NCI-H1105 (cell line): ENCODE measurements at places on chromosomes 6 and 20.
A peak's percentile ranks its signal among the peaks of the same experiment; 100 is the strongest.

DNA sequence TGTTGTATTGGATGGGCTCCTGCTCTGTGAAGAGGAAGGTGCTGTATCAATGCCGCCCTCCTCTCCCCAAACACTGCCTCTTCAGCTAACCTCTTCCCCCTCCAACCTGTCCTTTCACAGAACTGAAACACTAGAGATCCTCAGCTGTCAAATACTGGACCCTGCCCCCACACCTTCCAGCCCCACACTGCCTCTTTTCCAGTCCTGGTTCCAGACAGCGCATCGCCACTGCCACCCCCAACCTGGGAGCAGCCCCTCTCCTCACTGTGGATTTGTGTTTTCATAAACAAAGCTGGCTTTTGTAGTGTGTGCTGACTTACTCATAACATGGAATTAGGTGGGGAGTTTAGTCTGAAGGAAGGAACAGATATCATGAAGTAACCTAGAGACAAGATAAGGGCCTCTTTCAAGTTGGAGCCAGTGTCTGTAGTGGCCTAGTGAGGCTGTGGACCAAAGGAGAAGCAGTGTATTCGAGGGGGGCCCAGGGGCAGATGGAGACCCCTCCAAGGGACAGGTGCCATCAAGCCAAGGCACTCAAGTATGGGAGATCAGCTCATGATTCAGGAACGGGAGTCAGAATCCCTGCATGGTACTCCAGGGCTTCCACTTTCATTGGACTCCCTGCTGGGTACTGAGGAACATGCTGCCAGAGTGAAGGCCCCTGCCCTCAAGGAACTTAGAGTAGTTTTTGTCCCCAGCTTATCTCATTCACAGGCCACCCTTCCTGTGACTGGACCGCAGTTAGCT, 2.1 kb downstream of the SCUBE3 start:
- no peak for DNase-seq

DNA sequence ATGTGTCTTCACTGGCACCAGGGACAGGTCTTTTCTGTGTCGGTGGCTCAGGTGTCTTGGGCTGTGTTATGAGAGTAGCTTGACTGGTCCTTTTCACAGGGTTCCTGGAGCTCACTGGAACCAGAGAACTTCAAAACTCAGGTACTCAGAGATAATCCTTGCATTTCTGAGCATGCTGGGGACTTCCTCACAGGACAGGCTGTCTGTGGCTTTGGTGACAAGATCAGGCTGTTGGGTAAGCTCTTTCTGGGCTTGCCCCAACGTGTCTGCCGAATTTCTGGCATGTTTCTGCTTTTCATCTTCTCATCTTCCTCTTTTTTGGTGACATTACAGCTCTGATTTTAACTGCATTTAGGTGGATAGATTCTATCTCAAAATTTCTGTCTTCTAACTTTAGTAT, 270.0 kb downstream of the CDH26 start:
- no peak for DNase-seq

GRCh38 chr20:33280000-33280680, 2.9 kb upstream of the BPIFB1 start:
- no peak for DNase-seq

GRCh38 chr20:63740627-63741353, 1.2 kb downstream of the SLC2A4RG start:
- peak; percentile 60 for DNase-seq

DNA sequence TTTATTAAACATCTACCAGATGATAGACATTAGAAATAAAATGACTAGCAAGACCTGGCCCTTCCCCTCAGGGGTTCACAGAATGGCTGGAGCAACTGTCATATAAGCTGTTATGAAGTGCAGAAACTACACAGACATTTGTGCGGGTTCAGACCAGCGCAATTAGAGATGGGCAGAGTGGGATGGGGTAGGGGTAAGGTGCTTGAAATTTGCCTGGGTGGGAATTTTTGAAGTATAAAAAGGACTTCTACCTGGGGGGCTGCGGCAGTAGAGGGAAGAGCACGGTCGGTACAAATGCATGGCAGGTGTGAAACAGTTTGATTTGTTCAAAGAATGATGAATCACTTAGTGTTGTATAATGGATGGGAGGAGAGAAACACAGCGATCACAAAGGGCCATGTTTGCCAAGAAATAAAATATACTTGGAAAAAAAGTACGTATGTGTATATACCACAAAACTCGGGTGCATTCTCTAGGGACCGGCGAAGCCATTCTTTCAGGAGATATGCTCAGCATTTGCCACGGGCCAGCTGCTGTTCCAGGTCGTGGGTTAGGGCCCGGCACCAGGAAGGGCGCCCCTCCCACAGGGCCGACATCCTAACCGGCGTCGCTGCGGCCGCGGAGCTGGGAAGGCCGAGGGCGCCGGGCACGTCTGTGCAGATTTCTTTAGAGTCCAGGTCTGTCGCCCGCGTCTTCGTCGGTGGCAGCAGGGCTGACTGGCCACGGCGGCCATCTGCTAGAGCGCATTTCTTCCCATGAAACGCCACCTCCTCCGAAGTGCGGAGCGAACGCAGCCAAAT, 809 bp upstream of the NOL7 start:
- peak; percentile 67 for DNase-seq

DNA sequence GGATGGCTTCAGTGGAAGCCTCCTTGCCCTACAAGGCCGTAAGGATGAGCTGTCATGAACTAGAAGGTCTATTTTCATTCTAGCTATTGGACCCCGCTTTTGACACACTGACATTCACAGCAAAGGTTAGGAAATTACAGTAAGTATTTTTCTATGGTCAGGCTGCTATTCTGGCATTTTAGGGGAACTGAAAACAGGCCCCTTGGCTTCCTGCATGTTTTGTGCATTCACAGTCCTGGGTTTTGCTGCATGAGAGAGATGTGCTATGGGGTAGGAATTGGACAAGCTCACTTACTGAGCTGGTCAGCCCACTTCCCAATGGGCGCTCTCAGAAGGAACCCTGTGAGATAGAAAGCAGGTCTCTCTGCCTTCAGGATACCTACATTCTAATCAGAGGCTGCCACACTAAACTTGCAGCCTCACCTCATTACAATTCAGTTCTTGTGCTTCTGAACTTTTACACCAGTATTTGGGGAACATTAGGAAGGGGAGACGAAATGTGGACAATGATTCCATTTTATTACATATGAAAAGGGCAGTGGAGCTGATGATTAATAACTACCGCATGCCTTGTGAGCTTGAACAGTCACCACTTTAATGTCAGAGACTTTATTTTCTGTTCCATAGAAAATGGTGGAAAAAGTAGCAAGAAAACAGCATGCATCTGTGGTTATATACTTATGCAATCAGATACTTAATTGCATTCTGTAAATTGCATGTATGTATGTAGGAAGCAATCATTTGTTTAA, 86.6 kb upstream of the TAB2 start:
- no peak for DNase-seq

GRCh38 chr20:61778495-61778863, 287.2 kb downstream of the TAF4 start:
- DNase-seq = no peak

DNA sequence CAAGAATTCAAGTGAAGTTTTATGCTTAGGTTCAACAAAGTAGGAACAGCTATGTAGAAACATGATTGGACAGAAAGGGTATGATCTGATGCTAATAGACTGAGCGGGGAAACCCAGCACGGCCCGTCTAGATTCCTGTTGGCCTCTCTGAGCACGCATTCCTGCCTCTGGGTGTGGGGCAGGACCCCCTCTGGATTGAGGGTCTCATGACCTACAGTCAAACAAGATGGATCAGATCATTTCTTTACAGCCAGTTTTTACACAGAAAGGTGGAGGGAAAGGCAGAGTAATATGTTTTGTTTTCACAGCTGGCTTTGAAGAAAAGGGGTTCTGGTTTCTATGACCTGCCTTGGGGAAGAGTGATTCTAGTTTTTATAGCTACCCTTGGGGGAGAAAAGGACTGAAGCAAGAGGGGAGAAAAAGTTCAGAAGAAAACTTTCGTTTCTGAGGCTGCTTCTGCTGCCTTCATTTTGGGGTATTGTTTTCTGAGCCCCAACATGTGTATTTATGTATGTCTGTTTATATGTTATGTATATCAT, 99.6 kb upstream of the SLC22A16 start:
- DNase-seq = no peak

GRCh38 chr20:40930561-40930960, 98.1 kb upstream of the TOP1 start:
- DNase-seq = no peak

GRCh38 chr6:19319005-19319404, 518.2 kb upstream of the ID4 start:
- DNase-seq = no peak

DNA sequence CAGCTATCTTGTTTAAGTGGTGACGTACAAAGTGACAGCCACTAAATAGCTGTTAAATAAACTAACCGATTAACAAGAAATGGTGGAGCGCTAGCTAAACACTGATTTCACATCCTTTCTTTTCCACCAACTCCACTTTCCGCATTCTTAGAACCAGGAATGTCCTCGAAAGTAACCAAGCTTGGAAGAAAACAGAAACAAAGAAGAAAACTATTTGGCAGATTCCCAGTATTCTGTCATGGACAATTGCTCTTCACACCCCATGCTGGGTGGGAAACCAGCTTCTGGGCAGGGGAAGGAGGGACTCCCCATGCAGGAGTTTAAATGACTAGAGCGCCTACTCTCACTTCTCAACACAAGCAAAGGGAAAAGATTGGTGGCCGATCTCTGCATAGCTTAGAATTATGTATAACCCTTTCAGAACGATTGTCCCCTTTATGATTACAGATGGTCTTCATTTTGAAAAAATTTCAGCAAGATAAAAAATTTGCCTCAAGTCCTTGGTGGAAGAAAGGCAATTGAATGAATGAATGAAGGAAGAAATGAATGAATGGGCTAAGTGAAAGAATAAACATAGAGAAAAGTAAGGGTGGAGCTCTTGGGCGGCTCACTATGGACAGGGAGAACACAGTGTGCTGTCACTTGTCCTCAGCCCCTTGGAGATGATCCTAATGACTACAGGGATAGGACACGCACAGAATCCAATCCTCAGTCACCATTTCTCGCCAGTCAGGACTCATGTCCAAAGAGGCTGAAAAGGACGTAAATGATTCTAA, 148.7 kb upstream of the NEDD9 start:
- DNase-seq = no peak

DNA sequence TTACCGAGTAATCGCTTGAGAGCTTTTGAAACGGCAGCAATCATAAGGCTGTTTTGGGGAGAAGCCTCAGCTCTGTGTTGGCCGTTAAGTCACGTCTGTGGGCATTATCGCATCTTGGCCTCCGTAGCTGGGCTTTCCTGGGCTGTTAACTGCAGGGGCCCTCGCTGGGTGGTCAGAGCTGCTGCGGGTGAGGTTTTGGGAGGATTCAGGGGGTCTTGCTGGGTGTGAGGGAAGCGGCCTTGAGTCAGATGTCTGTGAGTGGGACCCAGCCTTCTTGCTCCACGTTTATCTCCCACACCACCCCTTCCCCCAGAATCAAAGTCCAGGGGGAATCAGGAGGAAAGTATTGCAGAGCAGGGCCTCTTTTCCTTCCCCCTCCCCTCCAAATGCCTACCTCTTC, 3.2 kb upstream of the APCDD1L start:
- no peak for DNase-seq

- DNase-seq = no peak
Observed at GRCh38 chr6:42505385-42505718, 53.6 kb upstream of the TRERF1 start.

- no peak for DNase-seq
Observed at GRCh38 chr6:33075208-33075567, 602 bp upstream of the HLA-DPB1 start.

- no peak for DNase-seq
Observed at GRCh38 chr6:159376516-159377158, 207.4 kb downstream of the FNDC1 start.

DNA sequence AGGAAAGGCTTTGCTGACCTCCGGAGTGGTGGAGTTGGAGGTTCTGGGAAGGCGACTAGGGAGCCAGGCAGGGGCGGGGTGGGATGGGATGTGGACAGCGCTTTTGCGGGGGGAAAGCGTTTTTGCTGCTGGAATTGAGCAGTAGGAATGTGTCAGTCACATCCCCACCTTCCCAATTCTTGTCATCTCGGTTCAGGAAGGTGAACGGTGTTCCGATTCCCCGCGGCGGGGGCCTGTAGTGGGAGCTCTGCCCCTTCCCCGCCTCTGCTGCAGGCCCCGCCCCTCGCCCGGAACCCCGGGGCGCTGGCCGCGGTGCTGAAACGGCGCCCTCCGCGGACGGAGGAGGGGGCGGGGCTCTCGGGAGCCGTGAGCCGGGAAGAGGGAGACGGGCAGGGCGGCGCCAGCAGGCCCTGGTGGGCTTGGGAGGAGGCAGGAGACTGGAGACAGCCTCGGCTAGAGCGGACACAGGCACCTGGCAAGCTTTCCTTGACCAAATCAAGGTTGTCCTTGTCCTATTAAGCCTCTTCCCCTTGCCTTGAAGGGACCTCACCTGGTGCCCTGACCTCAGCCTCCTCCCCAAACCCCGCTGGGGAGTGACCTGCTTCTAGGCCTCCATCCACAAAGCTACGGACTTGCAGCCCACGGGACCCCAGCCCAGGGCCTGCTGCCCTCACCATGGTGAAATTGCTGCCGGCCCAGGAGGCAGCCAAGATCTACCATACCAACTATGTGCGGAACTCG, at the start of gene LHFPL5:
Gene LHFPL5 (plus strand): TSS at position 357 of the 741 bp plus-strand sequence. CDS start 319 bp downstream, at position 676.
- DNase-seq = peak; percentile 73

DNA sequence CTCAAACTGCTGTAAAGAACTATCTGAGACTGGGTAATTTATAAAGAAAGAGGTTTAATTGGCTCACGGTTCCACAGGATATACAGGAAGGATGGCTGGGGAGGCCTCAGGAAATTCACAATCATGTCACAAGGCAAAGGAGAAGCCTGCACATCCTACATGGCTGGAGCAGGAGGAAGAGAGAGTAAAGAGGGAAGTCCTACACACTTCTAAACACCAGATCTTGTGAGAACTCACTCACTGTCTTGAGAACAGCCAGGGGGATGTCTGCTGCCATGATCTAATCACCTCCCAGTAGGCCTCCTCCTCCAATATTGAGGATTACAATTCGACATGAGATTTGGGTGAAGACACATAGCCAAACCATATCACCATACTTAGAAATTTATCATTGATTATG, 1307.0 kb upstream of the GJE1 start:
- DNase-seq = no peak

DNA sequence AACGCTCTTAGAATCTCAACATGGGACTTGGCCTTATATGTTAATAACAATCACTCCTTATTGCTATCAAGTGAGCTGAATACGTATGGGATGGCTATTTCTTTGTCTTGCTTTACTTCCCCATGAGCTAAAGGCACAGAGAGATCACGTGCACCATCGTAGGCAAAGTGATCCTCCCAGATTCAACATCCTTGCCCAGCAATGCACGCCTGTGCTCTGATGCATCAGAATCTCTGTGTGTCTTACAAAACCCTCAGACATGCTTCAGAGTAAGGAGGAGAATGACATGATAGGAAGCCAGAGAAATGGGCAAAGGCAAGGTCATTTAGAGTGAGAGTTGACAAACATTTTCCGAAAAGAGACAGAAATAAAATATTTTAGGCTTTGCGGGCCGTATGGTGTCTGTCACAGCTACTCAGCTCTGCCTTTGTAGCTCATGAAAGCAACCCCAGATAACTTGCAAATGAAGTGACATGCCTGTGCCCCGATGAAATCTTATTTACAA, 277.6 kb upstream of the CDH4 start:
- DNase-seq = no peak

- no peak for DNase-seq
Observed at GRCh38 chr6:44289726-44290260, 19.5 kb downstream of the TMEM151B start.
